ENCODE measurements at places on chromosomes 5 and 9.

DNA sequence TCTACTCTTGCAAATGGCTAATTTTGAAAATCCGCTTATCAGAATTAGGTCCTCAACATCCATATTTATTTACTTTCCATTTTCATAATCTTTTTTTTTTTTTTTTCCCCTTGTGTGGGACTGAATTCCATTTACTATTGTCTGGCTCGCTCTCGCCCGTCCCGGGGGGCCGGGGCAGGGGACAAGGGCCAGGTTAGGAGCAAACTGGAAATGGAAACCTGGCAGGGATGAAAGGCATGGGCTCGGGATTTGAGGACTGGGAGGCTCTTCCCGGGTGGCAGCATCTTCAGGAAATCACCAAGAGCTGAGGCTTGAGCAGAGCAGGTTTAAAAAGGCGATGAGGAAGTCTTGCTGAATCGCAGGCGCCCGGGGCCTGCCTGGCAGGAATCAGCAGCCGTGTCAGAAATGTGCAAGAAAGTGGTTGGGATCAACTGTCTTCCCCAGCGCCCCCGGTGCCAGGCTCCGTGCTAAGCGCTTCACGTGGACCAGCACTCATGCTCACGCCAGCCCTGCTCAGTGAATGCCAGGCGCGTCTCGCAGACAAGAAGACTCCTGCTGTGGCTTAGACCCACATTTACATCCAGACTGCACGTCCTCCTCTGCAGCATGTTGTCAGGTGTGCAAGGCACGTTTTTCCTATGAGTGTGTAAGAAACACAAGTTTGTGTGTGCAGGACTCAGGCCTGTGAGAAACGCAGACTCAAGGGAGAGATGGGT is 66.3 kb upstream of the UNC5A start:
- no peak for DNase-seq

GRCh38 chr9:109994141-109994540 is 213.8 kb downstream of the C9orf152 start:
- no peak for DNase-seq

GRCh38 chr9:70479880-70480291 is 65.4 kb upstream of the KLF9 start:
- DNase-seq = no peak

DNA sequence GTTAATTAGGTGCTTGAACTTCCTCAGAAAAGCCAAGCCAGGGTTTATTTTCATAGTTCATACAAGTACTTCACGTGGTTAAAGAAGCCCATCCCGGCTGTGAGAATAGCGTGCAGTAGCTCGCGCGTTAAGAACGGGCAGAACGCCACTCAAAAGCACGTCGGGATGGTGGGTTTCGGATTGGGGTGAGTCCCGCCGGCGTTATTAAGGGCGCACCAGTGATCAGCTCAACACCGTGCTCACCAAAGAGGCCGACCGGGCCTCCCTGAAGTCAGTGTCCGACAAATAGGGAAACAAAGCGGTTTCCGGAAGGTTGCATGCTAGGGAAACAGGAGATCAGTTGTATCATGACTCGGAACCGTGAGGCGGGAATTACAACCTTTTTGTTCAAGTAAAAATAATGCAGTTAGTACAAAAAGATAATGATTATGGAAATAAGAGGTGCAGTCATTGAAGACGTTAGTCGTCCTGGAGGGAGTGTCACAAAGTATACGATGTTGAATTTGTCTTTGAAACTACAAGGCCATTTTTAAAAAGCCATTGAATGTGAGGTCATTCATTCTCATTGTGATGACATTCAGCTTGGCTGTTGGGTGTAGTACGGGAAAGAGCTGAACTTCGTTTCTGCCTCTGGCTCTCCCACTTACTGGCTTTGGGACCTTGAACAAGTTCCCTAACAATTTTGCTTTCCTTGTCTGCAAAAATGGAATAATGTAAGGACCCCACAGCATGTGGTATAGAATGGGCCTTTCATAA is 992 bp downstream of the SETD9 start:
- no peak for DNase-seq

- no peak for DNase-seq
These were observed 24.4 kb upstream of the FIBCD1 start for GRCh38 chr9:130963337-130963908.

GRCh38 chr5:72324189-72324825 is 4.1 kb downstream of the PTCD2 start:
- DNase-seq = no peak

GRCh38 chr5:175826980-175827379 is 44.4 kb upstream of the CPLX2 start:
- DNase-seq = no peak

DNA sequence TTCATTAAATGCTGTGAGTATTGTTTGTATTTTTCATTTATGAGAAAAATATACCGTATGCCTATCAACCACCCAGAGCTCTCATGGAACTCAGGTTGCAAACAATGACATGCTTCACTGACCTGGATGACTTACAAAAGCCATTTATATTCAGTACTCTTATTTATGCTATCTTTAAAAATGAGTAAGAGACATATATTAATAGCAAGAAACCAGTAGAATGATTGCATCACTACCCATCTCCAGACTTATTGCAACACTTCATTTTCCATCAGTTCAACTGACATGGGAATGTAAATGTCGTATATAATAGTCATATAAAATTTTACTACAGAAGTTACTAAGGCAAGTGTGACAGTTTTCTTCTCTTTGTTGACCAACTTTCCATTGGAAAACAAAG is 69.1 kb downstream of the OTP start:
- no peak for DNase-seq

DNA sequence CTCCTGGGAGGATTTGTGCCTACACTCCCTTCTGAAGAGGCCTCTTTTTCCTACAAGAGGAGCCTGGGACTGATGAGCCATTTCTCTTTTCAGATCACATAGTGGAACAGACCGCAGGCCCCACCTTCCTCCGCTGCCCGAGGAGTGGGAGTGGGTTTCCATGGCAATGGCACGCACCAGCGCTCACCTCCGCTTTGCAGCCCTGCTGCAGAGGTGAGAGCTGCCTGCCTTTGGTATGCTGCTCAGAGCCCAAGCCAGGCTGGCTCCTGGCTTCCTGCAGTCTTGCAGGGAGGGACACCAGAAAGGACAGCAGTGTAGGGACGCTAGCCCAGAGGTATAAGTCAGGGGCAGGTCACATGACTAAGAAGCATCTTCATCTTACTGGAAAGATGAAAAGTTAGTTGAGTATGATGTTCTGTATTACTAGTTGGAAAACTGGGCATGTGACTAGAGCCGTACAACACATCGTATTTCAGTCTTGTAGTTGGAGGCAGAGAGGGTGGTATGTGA is 12.4 kb downstream of the PTTG1 start:
- DNase-seq = no peak

GRCh38 chr5:56281489-56282165 is 48.5 kb upstream of the ANKRD55 start:
- no peak for DNase-seq
